ENCODE measurements at places on chromosomes 4 and X. TPM values are rescaled to one million over a fixed set of nuclear protein-coding genes. Genes with fewer than 3 reads are reported as not detected.

DNA sequence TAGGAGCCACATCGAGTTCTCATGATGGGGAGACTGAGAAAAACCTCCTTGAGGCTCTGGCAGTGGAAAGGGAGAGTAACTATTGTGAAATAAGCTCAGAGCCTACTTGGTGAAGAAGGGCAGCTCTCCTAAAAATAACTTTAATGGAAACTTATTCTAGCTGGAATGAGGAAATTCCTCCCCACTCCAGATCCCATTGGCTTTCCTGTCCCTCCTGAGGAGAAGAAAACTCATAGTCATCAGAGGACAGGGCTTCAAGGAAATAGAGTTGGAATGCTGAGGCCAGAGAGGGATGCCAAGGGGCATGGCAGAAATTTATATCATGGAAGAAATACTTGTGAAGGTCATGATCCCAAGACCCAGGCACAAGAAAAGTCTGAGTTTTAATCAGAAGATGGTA, 70.7 kb upstream of the TAPT1 start:
- no peak for DNase-seq

GRCh38 chrX:135307171-135307570, 2.1 kb upstream of the ETDC start:
- no peak for DNase-seq

- DNase-seq: no peak
These were observed 78.1 kb downstream of the SRPX start for GRCh38 chrX:38142610-38143009.

WNK3 gene
- total RNA-seq: 2.0 TPM

DNA sequence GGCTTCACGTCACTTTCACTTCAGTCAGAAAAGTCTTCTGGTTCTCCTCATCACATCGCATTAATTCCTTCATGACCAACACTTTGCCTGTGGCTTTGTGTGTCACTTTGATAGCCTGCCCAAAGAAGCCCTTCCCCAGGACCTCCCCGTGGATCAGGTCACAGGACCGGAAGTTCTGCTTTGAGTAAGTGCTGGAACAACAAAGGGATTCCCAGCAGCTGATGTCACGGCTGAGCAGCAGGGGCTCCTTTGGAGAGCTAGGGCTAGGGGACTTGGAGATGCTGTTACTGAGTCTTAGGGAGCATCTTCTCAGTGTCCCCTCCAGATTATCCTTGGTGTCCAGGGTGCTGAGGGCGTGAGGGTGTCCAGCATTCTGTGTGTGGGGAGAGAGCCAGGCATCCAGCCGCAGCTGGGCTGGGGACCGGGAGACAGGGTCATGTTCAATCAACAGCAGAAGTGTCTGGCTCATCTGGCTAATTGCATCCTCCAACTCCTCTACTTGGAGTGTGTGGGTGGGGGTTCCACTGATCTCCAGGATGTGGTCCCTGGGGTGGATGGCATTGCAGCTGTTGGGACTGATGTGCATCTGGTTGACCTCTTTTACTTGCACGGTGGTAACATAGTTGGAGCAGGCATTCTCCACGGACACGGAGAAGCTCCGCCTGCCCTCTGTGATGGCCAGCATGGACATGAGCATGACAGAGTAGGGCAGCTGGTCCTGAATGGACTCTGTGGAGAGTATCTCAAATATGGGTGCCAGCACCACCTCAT, 39.2 kb upstream of the ARHGAP6 start:
- DNase-seq: no peak

DNA sequence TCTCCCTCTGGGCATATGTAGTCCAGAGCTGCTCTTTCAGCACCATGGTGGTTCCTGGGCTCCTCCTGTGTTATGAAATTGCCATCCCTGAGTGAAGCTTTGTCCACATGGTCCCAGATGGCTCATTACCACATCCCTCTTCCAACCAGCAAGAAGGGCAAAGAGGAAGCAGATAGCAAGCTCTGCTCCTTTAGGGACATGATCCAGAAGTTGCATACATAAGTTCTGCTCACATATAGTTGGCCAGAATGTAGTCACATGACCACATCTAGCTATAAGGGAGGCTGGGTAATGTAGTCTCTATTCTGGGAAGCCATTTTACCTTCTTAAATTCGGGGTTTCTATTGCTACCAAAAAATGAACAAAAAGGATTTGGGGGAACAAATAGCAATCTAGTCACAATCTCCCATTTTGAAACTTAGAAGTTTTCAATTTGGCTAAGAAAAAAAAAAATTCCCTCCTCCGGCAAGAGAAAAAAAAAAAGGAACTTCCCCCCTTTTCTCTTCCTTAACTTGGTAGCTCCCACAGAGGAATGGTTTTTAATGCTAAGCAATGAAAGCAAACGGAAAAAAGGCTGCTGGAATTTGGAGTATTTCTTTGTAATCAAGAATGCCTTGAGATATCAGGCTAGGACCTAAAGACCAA, 88.2 kb upstream of the USP9X start:
- DNase-seq: no peak

All from mucosa of descending colon (tissue), 3 donors.